H9 (cell line): ENCODE measurements at places on chromosomes 16 and 17. TPM values are rescaled to one million over a fixed set of nuclear protein-coding genes. Genes with fewer than 3 reads are reported as not detected.

GRCh38 chr16:71883168-71883848 lies 674 bp downstream of the ZNF821 start:
- peak; percentile 82 for DNase-seq
- H3K27me3 ChIP-seq: no peaks in the 10 kb centered on the region
- peak overlapping the region; percentile 87 for H3K4me3 ChIP-seq
- H3K27ac ChIP-seq: no peak overlapping the region

DNA sequence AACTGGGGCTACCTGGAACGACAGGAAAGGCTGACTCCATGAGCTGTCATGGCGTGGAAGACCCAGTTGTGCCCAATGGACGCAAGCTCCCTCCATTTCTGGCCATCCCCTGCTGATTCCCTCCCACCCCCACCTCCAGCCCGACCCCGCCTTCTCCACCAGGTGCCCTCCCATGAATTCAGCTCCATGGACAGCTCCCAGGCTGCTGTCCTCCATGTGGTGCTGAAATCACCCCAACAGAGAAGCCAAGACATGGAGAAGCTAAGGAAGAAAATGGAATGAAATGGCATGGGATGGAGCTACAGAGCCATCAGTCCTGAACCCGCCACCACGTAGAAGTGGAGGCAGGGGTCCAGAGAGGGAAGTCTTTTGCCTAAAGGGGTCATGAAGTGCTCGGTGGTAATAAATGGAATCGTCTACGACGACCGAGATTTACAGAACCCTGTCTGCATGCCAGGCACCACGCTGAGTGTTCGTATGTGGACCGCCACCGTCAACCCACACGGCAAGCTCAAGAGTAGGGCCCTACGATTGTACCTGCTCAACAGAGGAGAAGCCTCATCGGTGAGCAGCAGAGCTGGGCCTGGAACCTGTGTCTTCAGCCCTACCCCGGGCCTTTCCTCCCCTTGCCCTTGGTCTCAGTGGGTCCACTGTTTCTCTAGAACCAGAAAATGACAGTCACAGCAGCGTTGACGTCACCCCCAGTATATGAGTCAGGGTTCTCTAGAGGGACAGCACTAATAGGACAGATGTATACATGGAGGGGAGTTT lies 9.3 kb upstream of the ZC3H18 start:
- H3K36me3 ChIP-seq: no peaks in the 10 kb centered on the region
- no peaks in the 10 kb centered on the region for H3K27me3 ChIP-seq
- H3K4me3 ChIP-seq: no peak overlapping the region

- H3K27me3 ChIP-seq: no peaks in the 10 kb centered on the region
- no peak overlapping the region for H3K4me3 ChIP-seq
- no peaks in the 10 kb centered on the region for H3K36me3 ChIP-seq
- no peak for DNase-seq
Measured at GRCh38 chr17:73942703-73943415, 260.6 kb upstream of the RPL38 start.

- H3K4me1 ChIP-seq: no peaks in the 10 kb centered on the region
- no peak overlapping the region for H3K27ac ChIP-seq
- peak; percentile 5 for DNase-seq
Measured at GRCh38 chr17:9862949-9863348, 37.2 kb downstream of the GLP2R start.

DNA sequence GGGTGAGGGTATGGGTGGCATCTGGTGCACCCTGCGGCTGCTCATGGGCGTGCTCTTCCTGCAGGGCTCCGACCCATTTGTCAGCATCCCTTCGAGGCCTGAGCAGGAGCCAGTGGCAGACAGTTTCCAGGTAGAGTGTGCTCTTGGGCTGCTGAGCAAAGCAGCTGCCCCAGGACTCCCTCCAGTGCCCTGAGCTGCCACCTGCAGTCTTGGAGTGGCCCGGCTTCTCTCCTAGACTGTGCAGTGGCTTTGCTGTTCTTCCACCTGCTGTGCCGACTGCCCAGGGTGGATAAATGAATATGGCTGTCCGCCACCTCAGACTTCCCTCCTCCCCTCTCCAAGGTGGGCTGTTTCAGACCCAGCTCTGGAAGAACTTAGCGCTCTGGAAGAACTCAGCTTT lies 10.8 kb upstream of the JPT2 start:
- peaks cover 35% of the 10 kb centered on the region; the same call in 2 of the 3 replicates for H3K36me3 ChIP-seq
- no peak overlapping the region for H3K4me3 ChIP-seq
- DNase-seq: no peak
- no peaks in the 10 kb centered on the region for H3K4me1 ChIP-seq

The ASPSCR1 gene
- total RNA-seq: 50.9 and 53.1 TPM in 2 replicates

The TEPSIN gene
- total RNA-seq: 36.2 and 38.8 TPM in 2 replicates
